ENCODE measurements at places on chromosomes 7 and 10.

GRCh38 chr10:6212806-6213205, 10.1 kb downstream of the PFKFB3 start:
- DNase-seq, result no peak

DNA sequence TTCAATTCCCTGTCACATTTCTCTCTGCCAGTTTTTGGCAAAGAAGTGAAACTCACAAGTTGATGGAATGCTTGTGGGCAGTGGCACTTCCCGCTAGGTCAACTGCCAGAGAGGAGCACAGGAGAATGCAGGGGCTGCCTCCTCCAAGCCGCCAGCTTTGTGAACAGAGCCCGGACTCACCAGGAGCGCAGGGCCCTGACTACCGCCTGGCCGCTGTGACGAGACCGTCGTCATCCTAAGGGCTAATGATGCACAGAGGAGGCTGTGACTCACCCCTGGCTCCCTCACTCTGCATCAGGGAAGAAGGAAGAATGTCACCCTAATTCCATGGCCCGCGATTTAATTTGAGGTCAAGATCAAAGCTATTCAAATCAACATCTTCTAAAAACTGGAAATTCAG, 123.9 kb downstream of the TAX1BP1 start:
- DNase-seq, result no peak

DNA sequence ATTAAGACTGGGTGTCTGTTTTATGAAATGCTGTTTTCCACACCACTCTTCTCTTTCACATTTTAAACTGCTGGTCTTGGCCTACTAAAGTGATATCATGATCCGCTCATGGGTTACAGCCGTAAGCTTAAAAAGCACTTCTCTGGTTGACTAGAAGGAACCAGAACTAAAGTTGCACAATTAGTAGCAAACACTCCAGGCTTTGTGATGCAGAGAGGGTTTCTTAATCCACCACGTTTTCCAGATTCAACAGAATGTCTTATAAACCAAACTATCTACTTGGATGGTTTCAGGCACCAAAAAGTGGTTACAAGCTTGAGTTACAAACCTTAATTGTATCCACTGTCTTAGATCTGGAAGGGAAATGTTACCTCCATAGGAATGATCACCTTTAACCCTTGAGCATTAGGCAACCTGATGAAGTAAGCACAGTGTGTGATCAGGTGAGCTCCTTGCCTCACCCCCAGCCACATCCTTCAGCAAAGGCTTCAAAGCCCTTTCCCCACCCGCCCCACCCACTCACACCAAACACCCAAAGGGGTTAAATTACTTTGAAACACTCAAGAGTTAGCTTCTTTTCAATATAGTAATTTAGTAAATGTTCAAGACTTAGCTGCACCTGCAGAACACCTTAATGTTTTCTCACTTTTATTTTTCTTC, 3.5 kb downstream of the ELMO1 start:
- DNase-seq, result no peak

DNA sequence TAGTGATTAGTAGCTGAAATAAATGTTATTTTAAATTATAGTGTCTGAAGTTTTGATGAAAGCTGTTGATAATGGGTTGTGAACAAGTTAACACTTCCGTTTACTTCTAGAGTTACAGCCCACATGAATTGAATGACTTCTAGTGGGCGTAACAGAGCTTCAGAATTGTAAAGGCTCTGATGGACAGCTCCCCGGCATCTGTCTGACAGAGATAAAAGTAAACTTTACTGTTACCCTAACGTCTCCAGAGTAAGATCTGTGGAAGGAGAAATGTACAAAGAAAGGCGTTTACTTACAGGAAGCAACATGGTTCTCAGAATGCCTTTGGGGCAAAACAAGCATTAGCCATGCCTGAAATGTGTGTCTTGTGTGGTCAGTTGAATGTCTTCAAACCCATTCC, 124.4 kb downstream of the ADARB2 start:
- no peak for DNase-seq

GRCh38 chr10:5887029-5887428, 2.7 kb downstream of the ANKRD16 start:
- DNase-seq, result no peak

DNA sequence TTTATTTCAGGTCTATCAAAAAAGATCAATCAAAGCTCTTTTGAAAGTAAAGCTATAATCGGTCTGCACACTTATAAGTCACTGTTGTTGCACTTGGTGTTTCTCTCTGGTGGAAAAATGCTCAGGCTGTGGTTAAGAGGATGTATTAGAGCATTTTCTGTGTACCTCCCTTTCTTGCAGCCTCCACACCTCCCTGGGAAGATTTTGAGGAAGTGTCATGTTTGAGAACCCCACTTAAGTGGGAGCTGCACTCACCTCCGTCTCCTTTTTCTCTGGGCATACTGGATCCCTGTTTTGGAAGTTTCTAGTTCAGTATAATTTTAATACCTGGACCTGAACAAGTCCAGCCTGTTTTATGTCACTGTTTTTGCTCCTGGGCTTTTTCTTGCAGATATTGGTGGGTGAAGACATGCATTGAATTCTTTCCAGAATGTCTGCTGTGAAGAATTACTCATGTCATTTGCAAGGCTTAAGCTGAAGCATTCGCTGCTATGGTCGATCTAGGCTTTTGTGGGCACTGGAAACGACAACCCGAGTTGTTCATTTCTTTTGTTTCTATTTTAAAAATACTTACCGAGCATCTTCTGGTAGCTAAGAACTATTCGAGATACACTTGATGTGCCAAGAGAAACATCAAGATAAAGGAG, 36.6 kb downstream of the TCF7L2 start:
- DNase-seq, result no peak
